A549 treated with Hydrocortisone at 1 μM for 4 hours (cell line): ENCODE measurements at places on chromosomes 2 and 18. TPM values are rescaled to one million over a fixed set of nuclear protein-coding genes. Genes with fewer than 3 reads are reported as not detected.

The CFAP65 gene
- 0.07 to 0.29 TPM (median 0.20 TPM) in 5 replicates for total RNA-seq

The PTPRM gene
- total RNA-seq = 27.1 to 36.1 TPM (median 33.7 TPM) in 5 replicates

The DNAJC5G gene
- not detected in 5 replicates for total RNA-seq

The SNORC gene
- total RNA-seq = 2.4 to 11.7 TPM (median 10.1 TPM) in 5 replicates

The FBXO41 gene
- total RNA-seq = 3.9 to 5.5 TPM (median 5.3 TPM) in 5 replicates

The KANSL1L gene
- 0.41 to 0.79 TPM (median 0.53 TPM) in 5 replicates for total RNA-seq

The ZCCHC2 gene
- 7.5 to 10.6 TPM (median 9.4 TPM) in 5 replicates for total RNA-seq

The ZBTB7C gene
- 0.18 to 0.36 TPM (median 0.26 TPM) in 5 replicates for total RNA-seq

The SLC5A7 gene
- not detected in 5 replicates for total RNA-seq

The EN1 gene
- 0.51 to 1.1 TPM (median 0.86 TPM) in 5 replicates for total RNA-seq

The HJURP gene
- 52.3 to 59.6 TPM (median 55.7 TPM) in 5 replicates for total RNA-seq

The PLCD4 gene
- total RNA-seq = 0.24 to 0.77 TPM (median 0.47 TPM) in 5 replicates

The PLCL1 gene
- total RNA-seq = 0.01 TPM in 1 of 5 replicates, not detected in the others

The KCNG2 gene
- total RNA-seq = 0.07 TPM in 1 of 5 replicates, not detected in the others

The CROCC2 gene
- not detected in 5 replicates for total RNA-seq

The REG3G gene
- total RNA-seq = not detected in 5 replicates

The TMEM178A gene
- 0.08 to 0.25 TPM (median 0.12 TPM) in 5 replicates for total RNA-seq

The TOGARAM2 gene
- 0.09 to 0.24 TPM (median 0.14 TPM) in 5 replicates for total RNA-seq

The CRACDL gene
- total RNA-seq = 3.9 to 4.3 TPM (median 4.0 TPM) in 5 replicates

The LCT gene
- 0.02 to 0.05 TPM (median 0.05 TPM) in 5 replicates for total RNA-seq

The SCN7A gene
- not detected in 5 replicates for total RNA-seq

The NMUR1 gene
- not detected in 5 replicates for total RNA-seq

The ANXA4 gene
- 321 to 371 TPM (median 353 TPM) in 5 replicates for total RNA-seq

The UGT1A5 gene
- total RNA-seq = 0.08 to 0.13 TPM in 2 of 5 replicates, not detected in the others

The RGPD4 gene
- total RNA-seq = 0.03 to 0.07 TPM (median 0.05 TPM) in 4 of 5 replicates, not detected in the other

The CAPN14 gene
- 0.02 to 0.05 TPM (median 0.02 TPM) in 5 replicates for total RNA-seq

The TRPM8 gene
- 0.09 to 0.52 TPM (median 0.29 TPM) in 5 replicates for total RNA-seq

The RAB31 gene
- total RNA-seq = 17.3 to 28.0 TPM (median 20.5 TPM) in 5 replicates

The DAPL1 gene
- total RNA-seq = not detected in 5 replicates

The PAX8 gene
- total RNA-seq = 0.54 to 1.3 TPM (median 0.97 TPM) in 5 replicates

The NCKAP5 gene
- total RNA-seq = 0.71 to 1.3 TPM (median 0.97 TPM) in 5 replicates

The IL1R2 gene
- 0.92 to 1.5 TPM (median 1.1 TPM) in 5 replicates for total RNA-seq

The TLX2 gene
- total RNA-seq = 0.08 to 0.35 TPM (median 0.27 TPM) in 5 replicates

The SLC35G4 gene
- total RNA-seq = not detected in 5 replicates

The TACR1 gene
- 0.03 to 0.21 TPM (median 0.06 TPM) in 5 replicates for total RNA-seq

The VIL1 gene
- total RNA-seq = 0.17 to 0.38 TPM (median 0.35 TPM) in 5 replicates

The NDUFS1 gene
- total RNA-seq = 54.7 to 81.5 TPM (median 66.4 TPM) in 5 replicates

The GPR35 gene
- 0.61 to 0.90 TPM (median 0.87 TPM) in 5 replicates for total RNA-seq

The GAL3ST2 gene
- 0.18 to 0.25 TPM (median 0.23 TPM) in 5 replicates for total RNA-seq

The NAT8 gene
- total RNA-seq = not detected in 5 replicates

The EHD3 gene
- 6.3 to 8.0 TPM (median 7.4 TPM) in 5 replicates for total RNA-seq

The TP53I3 gene
- 257 to 305 TPM (median 269 TPM) in 5 replicates for total RNA-seq

The CLEC4F gene
- not detected in 5 replicates for total RNA-seq

The CXCR1 gene
- not detected in 5 replicates for total RNA-seq

The MC4R gene
- total RNA-seq = not detected in 5 replicates

The INHBB gene
- total RNA-seq = 23.3 to 28.9 TPM (median 25.9 TPM) in 5 replicates

The LOXHD1 gene
- not detected in 5 replicates for total RNA-seq

The FKBP1B gene
- 10.6 to 13.7 TPM (median 13.1 TPM) in 5 replicates for total RNA-seq

The CTNNA2 gene
- 0.15 to 0.36 TPM (median 0.21 TPM) in 5 replicates for total RNA-seq
